ENCODE measurements at places on chromosomes 7 and 10.

DNA sequence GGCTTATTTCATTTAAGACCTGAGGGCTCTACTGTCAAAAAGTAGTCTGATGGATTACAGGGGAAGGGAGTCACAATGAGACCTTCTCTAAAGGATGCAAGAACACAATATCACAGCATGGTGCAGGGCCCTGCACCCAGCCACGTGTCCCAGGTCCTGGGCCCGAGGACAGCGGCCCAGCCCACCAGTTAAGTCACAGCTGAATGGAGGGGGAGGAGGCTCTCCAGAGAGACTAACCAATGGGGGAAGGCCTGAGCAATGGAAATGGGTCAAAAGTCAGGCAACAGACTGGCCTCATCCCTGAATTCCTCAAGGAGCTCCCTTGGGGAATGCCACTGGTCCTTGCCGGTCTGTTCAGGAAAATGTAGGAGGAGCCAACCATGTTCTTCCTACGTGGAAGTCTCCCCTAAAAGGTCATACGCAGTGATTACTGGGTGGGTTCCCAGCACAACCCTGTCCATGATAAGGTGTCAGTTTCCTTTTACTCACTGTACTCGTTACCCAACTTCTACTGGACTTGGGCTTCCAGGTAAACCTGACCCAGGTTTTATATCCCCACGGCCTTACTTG, 28.3 kb downstream of the CCDC3 start:
- DNase-seq = no peak

- no peak for DNase-seq
These were observed 132.4 kb upstream of the FOXK1 start for GRCh38 chr7:4549681-4550080.

- no peak for DNase-seq
These were observed 14.1 kb upstream of the ATP6V1F start for GRCh38 chr7:128848289-128849155.

- DNase-seq = no peak
These were observed 14.5 kb upstream of the LRRC72 start for GRCh38 chr7:16512097-16512496.

DNA sequence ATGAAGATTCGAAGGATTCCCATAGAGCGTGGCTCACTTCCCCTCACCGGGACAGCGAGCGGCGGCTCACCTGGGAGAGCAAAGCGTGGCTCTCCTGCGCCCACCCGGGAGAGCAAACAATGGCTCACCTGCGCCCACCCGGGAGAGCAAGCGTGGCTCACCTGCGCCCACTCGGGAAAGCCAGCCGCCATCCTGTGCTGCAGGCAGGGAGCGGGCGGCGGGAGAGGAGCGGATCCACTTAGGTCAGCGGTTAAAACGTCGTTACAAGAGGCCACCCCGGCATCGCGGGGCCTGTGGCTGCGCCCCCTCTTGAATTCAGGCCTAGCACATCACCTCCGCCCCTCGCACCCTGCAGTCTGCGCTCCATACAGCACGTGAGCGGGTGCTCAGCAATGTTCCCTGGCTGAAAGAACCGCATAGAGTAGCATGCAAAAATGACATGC, 461 bp upstream of the FIGNL1 start:
- peak; percentile 13 for DNase-seq

GRCh38 chr7:83347945-83348444, 185.3 kb upstream of the PCLO start:
- DNase-seq = no peak

GRCh38 chr7:119685906-119686305, 587.1 kb upstream of the KCND2 start:
- no peak for DNase-seq

DNA sequence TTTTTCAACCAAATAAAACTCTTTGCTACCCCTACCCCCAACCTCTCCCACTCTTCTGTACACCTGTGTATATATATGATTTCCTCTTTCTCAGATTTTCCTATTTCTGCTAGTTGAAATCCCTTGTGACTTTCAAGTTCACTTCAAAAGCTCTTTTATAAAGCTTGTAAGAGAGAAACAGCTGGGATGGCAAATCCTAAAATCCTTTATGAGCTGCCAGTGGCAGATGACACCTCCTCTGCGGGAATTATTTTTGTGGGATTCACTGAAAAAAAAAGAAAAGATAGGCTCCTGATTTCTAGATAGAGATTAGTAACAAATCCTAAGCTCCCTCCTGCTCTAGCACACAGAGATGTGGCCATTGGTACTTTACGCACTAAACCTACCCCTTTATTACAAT, 92.9 kb downstream of the AHR start:
- no peak for DNase-seq

DNA sequence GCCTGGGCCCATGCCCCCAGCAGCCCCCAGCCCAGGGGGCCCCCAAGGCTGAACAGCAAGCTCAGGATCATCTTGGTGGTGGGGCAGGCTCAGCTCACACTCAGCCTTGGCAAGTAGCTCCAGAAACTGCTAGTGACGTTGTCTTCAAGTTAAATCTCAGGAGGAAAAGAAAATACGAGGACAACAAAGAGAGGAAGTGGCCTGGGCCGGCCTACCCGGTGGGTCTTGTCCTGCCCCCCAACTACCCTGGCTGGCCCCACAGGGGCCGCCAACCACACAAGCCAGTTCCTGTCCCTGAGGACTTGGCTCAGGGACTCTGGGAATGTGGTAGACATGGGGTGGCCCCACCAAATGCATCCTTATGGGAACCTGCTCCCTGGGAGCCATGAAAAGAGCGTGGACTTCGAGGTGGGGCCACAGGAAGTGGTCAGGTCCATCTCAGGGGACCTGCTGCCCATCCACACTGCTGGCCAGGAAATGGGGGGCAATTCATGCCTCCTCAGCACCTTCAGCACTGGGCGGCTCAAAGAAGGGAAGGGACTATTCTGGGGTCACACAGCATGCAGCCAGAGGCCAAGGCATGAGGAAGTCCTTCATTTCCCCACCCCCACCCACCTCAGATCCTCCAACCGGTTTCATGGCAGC, at the start of gene MMRN2:
Gene MMRN2 (minus strand): TSS at position 145 of the 645 bp plus-strand sequence. CDS start 74 bp downstream, at position 71.
- DNase-seq = no peak

GRCh38 chr7:22723181-22723601, 3.8 kb upstream of the IL6 start:
- no peak for DNase-seq

- no peak for DNase-seq
These were observed 95.1 kb downstream of the GLRX3 start for GRCh38 chr10:130231251-130231741.

- no peak for DNase-seq
These were observed 526.7 kb upstream of the LRRN3 start for GRCh38 chr7:110564246-110564645.

GRCh38 chr7:154696556-154696955, 306.4 kb downstream of the PAXIP1 start:
- no peak for DNase-seq

- no peak for DNase-seq
These were observed 9.5 kb upstream of the ADAM12 start for GRCh38 chr10:126397640-126398382.

DNA sequence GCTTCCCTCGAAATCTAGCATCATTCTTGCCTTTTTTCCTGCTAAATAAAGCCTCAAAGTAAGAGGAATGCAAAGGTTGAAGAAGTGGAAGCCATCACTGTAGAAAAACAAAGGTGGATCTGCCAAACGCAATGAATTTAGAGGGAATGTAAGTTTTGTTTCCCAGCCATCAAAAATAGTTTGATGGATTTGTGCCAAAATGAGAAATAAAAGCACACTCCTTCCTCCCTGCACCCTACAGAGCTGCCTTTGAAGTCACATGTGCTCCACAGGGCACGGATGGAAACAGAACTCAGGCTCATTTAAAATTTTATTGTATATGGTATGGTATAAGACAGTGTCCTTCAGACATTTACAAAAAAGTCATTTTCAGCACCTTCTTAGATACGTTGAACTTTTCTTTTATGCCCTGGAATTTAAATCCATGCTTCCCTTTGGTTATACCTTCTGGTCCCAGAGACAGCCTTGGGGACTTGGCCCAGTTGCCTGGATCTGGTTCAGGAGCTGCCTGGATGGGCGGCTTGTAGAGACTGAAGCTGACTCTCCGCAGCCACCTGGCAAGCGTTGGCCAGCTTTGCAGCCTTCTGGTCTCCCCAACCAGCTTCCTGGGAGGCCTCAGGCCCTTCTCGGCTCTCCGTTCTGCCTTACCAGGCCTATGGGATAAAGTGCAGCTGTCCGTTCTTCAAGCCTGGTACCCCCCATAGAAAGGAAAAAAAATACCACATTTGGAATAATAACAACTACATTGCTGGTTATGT, 228.5 kb upstream of the NEBL start:
- no peak for DNase-seq

GRCh38 chr10:46225597-46225996, 61.2 kb upstream of the ANTXRL start:
- DNase-seq = no peak

- peak; percentile 6 for DNase-seq
These were observed 42.1 kb upstream of the ANAPC16 start for GRCh38 chr10:72173619-72174296.

GRCh38 chr7:118350260-118350659, 125.8 kb downstream of the ANKRD7 start:
- DNase-seq = peak; percentile 20

DNA sequence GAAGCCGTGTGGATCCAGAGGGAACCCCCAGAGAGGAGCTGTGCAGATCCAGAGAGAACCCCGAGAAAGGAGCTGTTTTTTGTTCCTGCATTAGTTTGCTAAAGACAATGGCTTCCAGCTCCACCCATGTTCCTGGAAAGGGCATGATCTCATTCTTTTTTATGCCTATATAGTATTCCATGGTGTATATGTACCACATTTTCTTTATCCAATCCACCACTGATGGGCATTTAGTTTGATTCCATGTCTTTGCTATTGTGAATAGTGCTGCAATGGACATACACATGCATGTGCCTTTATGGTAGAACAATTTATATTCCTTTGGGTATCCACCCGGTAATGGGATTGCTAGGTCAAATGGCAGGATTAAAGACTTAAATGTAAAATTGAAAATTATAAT, 95.4 kb upstream of the RHEB start:
- DNase-seq = no peak

- DNase-seq = no peak
These were observed 159.7 kb downstream of the RTKN2 start for GRCh38 chr10:62108759-62109586.

GRCh38 chr10:62467527-62467926, 93.4 kb downstream of the ZNF365 start:
- DNase-seq = no peak

GRCh38 chr10:117417196-117417595, 42.0 kb upstream of the PDZD8 start:
- no peak for DNase-seq

GRCh38 chr10:80462981-80463741, 9.1 kb downstream of the TSPAN14 start:
- DNase-seq = no peak

DNA sequence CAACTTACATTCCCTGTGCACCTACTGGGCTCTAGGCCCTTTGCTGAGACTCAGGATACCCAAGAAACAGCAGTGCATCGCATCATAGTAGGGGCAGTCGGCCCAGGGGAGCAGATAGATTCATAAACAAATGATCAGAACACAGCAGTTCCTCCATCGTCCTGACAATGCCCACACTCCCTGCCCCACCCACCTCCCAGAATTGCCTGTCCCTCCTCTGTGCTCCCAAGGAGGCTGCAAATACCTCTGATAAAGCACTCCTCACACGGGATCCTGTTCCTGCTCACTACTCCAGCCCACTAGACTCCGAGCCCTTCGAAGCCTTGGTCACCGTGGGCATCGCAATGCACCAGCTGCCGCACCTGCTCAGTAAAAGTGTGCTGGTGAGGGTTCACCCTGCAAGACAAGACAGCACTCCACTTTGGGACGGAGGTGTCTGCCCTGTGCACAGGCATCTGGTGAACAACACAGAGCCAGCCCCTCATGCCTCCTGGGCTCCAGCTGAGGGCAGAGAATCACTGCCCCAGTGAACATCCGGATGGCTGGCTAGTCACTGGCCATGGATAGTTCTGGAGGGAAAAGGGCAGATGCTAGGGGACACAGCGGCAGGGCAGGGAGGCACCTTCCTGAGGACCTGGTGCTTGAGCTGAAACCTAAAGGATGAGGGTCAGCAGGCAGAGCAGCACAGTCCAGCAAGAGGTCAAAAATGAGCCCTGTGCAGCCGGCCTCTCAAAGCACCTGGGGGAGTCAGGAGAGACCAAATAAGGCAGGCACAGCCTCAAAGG, 60.7 kb downstream of the TNS3 start:
- no peak for DNase-seq

DNA sequence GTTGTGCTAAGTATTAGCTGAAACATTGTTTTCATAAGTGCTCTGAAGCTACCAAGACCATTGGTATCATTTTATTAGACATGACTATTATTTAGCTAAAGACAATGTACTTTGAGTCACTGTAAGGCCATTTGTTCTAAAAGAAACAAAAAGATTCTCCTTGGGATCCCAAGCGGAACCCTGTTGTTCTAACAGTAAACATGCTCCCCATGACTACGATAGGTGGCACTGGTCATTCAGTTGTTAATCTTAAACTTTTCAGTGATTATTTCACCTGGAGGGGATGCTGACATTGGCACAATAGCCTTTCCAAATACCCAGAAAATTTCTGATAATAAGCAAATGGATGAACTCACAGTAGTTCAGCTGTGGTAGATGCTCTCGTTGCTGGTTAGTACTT, 715.0 kb downstream of the AUTS2 start:
- DNase-seq = no peak

- no peak for DNase-seq
These were observed 163.9 kb downstream of the JCAD start for GRCh38 chr10:29895456-29895855.

DNA sequence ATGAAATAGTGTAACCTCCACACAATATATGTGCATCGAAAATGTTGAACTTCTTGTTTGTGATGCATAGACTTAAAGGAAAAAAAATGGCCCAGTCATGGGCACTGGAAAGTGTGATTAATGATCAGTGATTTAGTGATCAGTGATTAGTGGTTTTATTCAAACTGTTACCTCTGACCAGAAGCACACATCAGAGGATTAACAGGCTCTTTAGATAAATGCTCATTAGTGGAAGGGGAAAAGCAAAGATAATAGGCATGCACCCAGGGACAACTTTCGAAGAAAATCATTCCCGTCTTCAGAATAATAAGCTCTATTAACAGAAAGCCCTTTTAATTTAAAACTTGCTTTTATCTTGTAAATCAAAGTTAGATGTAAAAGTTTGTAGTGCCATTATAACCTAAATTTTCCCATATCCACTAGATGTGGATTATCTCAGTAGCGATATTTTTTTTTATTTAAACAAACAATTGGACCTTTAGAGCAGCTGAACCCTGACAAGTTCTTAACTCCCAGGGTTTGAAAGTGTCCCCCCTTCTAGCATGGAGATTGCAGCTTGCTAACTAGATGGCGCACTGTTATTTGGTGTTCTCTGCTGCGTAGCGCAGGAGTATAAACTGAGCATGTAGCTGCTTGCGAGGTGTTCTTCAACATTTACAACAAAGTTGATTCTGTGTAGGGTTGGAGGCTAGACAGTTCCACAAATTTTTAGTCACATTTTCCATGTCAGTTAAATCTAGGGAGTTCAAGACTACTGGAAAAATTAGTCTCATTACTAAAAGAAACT, at the start of gene CREB5:
Gene CREB5 (plus strand): TSS at position 643 of the 787 bp plus-strand sequence. CDS start 397 bp downstream, outside the sequence.
- no peak for DNase-seq

GRCh38 chr7:155213955-155214740, 83.5 kb upstream of the INSIG1 start:
- DNase-seq = no peak

All from T-helper 2 cell treated with Interferon-gamma antibody and Interleukin-4, amounts not matched to agents 5 μg/mL and 100 μg/mL, for 36 hours (primary cell).